ENCODE measurements at places on chromosomes 16 and 17.

DNA sequence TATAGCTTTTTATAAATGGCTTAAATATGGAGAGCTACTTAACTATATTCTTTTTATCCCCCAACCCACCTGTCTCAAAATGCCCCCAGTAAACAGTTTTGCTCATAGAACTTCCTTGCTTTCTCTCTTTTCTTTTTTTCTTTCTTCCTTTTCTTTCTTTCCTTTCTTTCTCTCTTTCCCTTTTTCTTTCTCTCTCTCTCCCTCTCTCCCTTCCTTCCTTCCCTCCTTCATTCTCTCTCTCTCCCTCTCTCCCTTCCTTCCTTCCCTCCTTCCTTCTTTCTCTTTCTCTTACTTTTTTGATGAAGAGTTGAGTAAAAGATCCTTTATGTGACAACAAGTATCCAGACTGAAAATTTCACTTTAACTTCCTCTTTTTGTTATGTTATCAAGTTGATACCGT is 48.2 kb downstream of the KCNJ2 start:
- DNase-seq: no peak

GRCh38 chr17:32523827-32524552 is 37.2 kb downstream of the CDK5R1 start:
- no peak for DNase-seq

- no peak for DNase-seq
Measured at GRCh38 chr16:30348113-30348512, 7.0 kb downstream of the CD2BP2 start.

- no peak for DNase-seq
Measured at GRCh38 chr17:56978441-56979090, 635 bp downstream of the SCPEP1 start.

- no peak for DNase-seq
Measured at GRCh38 chr16:58085171-58085570, 44.0 kb downstream of the CFAP20 start.

DNA sequence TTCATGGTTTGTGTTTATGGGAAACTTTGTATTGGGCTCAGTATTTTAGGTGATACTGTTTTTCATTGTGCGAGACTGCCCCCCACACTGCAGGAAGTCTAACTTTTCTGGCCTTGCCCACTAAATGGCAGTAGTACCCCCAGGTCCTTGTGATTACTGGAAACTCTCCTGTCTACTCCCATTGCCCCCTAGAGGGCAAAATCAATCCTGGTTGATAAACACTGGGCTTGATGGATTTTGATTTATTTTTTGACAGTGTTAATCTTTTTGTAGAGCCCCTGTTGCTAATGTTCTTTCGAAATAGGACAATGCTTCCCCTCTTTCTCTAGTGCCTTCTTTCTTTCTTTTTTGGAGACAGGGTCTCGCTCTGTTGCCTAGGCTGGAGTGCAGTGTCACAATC is 15.5 kb downstream of the METTL9 start:
- DNase-seq: no peak

GRCh38 chr17:63356337-63356757 is 89.8 kb downstream of the CYB561 start:
- DNase-seq: peak; percentile 46

DNA sequence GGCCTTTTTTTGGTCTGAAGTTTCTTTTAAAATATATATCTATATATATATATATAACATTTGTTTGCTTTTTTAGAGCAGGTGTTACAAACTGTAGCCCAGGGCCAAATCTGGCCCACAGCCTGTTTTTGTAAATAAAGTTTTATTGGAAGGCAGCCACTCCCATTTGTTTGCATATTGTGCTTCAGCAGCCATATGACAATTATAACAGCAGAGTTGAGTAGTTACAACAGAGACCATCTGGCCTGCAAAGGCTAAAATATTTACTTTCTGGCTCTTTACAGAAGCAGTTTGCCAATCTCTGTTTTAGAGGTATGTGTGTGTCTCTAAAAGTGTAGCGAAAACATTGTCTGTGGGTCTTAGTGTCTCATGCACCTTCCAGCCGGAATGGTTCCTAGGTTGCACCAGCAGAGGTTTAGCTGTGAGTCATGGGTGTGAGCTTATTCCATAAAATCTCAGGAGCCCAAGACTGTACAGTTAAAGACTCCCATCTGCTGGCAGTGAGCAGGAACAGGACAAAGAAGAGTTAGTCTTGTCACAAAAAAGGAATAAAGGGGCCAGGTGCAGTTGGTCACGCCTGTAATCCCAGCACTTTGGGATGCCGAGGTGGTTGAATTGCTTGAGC is 23.8 kb downstream of the LCMT1 start:
- peak; percentile 26 for DNase-seq

DNA sequence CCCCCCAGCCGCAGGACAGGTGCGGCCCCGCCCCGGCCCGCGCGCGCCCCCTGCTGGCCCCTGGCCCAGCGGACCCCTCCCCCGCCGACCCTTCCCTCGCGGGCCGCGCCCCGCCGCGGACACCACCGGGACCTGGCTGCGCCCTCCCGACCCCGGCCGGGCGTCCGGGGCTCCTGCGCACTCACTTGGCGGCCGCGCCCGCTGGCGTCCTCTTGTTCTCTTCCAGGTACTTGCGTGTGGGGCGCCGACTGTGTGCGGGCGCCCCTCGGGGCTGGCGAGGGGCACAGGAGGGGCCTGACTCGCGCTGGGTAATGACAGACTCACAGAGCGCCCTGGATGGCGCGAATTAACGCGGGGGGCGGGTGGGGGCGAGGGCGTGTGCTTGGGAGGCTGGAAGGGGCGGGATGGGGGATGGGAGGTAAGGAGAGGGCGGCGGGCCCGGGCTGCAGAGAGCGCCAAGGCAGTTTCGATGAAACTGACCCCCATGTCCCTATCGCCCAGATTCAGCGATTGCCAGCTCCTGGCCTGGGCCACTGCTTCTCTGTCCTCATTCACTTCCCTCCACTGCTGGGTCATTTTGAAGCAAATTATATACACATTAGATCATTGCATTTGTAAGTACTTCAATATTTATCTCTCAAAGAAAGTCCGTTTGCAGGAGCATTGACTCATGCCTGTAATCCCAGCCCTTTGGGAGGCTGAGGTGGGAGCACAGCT is 445 bp upstream of the DBNDD1 start:
- DNase-seq: no peak

DNA sequence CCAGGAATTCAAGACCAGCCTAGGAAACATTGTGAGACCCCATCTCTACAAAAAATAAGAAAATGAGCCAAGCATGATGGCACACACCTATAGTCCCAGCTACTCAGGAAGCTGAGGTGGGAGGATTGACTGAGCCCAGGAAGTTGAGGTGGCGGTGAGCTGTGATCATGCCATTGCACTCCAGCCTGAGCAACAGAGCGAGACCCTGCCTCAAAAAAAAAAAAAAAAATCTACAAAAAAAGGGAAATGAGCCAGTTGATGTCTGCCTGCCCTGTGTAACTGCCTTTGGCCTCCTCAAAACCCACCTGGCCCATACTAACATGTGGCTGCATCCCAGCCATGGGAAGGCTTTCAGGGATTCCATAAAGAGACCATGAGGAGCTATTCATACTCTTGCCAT is 4.5 kb downstream of the RANBP10 start:
- no peak for DNase-seq

- no peak for DNase-seq
Measured at GRCh38 chr17:77957235-77957856, 1.2 kb upstream of the TNRC6C start.

- no peak for DNase-seq
Measured at GRCh38 chr17:81508639-81509206, 3.9 kb downstream of the ACTG1 start.

DNA sequence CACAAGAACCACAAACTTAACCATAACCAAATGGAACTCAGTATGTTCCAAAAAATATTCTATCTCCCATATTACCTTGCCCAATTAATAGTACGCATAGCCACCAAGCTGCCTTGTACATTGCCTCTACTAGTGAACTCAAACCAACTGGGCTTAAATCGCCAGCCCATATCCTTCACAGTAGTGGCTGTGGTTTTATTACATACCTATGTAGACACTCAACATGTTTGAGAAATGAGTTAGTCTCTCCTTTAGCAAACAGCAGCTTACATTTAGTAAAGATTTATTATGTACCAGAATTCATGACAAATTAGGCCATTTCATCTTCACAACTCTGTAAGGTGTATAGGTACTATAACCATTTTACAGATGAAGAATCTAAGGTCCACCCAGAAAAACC is 41.4 kb downstream of the GRB2 start:
- peak; percentile 33 for DNase-seq

DNA sequence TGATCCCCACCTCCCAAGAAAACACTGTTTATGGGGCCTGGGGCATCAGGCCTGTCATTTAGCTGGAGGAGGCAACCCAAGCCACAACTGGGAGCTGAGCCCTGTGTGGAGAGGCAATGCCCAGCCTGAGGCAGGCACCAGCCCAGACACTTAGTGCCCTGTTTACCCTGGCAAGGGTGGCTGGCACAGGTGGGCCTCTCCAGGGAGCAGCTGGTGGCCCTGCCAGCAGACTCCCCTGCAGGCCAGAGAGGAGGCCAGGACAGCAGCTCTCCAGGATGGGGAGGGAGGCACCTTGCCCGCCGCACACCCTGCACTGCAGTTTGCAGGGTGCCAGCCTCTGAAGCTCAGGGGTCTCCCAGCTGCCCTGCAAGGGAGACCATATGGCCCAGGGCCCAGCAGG is 9.1 kb upstream of the TMEM92 start:
- DNase-seq: no peak

DNA sequence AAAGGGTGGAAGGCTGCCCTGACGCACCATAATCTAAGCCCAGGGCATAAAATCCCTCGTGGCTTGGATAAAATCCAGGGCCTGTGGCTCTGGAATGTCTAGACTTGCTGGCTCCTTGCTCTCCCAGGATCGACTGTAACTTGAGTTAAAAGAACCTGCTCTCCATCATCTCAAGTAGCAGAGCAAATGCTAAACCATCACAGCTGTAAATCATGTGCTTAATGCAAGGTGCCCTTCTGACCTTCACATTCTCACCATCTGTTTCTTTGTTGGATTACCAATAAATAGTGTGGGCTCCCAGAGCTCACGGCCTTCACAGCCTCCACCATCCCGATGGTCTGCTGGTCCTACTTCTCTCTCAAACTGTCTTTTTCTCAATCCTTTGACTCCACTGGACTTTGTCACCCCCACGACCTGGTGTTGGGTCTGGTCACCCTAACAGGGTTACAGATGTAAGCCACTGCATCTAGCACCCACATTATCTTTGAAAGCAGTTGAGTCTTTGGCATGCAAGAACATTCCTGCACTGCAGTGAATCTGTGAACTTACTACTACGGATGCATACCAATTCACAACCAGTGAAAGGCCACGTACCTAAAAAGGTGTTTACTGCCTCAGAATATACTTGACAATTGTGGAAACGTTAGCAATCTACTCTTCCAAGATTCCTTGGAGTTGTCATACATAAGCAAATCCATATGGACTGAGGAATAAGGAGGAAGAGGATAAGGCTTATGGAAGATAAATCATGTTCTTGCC is 15.3 kb downstream of the RSL1D1 start:
- no peak for DNase-seq

DNA sequence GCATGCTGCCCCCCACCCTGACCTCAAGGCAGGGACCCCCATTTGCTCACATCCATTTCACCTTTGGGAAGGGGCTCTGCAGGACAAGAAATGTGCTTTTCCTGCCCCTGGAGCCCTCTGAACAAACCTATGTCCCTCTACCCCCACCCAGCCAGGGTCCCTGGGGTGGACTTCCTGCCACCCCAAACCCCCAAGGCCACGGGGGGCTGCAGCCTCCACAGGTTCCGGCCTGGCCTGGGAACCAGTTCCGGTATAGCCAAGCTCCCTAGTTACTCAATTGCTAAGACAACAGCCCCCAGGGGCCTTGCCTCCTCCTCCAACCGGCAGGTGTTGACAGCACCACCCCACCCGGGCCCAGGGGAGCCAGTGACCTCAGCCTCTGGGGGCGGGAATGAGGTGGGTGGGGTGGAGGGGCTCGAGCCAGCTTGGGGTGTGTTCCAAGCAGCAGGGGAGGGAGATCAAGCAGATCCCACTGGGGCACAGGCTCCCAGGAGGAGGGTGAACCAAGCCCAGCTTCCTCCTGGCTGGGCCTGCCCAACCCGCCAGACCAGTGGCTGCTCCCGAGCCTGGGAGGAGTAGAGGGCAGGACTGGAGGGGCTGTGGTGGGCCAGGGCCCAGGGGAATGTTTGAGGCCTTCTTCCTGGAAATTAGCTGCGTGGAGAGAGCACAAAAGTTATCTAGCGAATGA is 6.6 kb downstream of the PNMT start:
- DNase-seq: no peak

DNA sequence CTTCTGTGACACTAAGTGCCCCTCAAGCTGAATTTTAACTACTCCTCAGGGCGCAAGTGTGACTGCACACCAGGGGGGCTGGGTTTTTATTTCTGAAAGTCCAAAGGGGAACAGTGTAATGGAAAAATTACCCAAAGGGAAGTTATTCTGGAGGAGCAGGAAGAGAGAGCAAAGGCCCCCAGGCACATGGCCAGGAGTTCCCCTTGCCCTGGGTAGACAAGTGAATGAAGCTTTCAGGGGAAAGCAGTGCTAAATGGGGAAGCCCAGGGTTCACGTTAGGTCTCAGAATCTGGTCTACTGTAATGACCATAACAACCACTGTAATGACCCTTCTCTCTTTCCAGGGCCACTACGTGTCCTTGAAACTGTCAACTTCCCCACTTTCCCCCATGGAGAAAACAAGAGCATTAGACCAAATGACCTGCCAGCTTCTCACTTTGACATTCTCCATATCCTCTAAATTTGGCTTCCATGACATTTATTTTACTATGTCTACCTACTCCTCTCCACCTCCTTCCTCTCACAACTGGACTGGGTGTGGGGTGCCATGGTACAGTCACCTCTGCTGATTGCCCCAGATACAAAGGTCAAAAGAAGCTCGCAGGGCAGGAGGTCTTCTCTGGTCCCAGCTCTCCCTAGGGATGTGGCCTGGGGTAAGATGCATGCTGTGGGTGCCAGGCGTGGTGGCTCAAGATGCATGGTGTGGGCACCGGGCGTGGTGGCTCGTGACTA is 34.1 kb upstream of the MMP2 start:
- no peak for DNase-seq

- DNase-seq: no peak
Measured at GRCh38 chr17:35988164-35988563, 1.6 kb upstream of the CCL14 start.

- DNase-seq: peak; percentile 41
Measured at GRCh38 chr17:59762049-59762823, 54.8 kb downstream of the VMP1 start.

DNA sequence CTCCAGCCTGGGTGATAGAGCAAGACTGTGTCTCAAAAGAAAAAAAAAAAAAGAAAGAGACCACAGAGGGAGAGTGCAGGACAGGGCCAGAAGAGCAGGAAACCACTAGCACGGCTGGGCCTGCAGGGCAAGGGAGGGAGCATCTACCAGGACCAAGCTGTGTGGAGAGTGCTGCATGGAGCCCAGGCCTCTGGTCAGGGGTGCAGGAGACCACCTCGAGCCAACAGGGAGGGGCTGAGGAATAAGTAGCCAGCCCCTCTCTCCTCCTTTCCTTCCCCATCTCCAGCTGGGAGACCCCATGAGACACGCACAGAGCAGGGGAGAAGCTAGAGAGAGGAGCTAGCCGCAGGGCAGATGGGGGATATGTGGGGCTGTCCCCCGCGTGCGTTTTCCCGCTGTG is 67.0 kb upstream of the DNAH17 start:
- no peak for DNase-seq

- DNase-seq: no peak
Measured at GRCh38 chr16:87724490-87725291, 41.1 kb downstream of the KLHDC4 start.
